ENCODE measurements at places on chromosomes 6 and 20.

GRCh38 chr6:166742981-166743380, 115.9 kb upstream of the RPS6KA2 start:
- DNase-seq, result no peak

- no peak for DNase-seq
These were observed 21.2 kb upstream of the SNRPB2 start for GRCh38 chr20:16708602-16709001.

GRCh38 chr6:90257486-90257738, 39.2 kb downstream of the BACH2 start:
- DNase-seq, result no peak

- no peak for DNase-seq
These were observed 357.2 kb downstream of the CENPW start for GRCh38 chr6:126696921-126697693.

DNA sequence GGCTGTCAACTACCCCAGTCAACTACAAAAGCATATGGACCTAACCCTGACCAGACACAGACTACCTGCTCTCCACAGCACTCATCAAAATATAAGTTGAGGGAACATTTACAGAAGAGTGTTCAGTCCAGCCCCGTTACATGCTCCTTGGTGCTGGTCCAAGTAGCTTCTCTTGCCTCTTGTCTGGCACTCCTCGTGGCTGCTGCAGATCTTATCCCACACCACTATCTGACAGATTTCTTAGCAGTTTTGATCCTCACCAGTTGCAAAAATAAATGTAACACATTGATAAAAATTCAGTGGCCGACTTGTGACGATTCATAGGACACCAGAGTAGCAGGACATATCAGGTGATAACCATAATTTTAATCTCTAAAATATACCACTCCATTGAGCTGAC, 30.6 kb downstream of the FASTKD5 start:
- DNase-seq, result no peak

DNA sequence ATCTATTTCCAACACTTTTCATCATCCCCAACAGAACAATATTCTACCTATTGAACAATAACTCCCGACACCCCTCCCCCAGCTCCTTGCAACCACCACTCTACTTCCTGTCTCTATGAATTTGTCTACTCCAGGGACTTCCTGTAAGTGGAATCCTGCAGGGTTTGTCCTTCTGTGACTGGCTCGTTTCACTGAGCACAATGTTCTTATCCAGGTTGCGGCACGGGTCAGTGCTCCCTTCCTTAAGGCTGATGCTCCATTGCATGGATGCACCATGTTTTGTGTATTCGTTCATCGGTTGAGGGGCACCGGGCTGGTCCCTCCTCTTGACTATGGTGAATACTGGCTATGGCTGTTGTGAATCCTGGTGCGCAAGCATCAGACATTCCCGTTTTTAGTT, 163.2 kb downstream of the TBXT start:
- DNase-seq, result no peak

DNA sequence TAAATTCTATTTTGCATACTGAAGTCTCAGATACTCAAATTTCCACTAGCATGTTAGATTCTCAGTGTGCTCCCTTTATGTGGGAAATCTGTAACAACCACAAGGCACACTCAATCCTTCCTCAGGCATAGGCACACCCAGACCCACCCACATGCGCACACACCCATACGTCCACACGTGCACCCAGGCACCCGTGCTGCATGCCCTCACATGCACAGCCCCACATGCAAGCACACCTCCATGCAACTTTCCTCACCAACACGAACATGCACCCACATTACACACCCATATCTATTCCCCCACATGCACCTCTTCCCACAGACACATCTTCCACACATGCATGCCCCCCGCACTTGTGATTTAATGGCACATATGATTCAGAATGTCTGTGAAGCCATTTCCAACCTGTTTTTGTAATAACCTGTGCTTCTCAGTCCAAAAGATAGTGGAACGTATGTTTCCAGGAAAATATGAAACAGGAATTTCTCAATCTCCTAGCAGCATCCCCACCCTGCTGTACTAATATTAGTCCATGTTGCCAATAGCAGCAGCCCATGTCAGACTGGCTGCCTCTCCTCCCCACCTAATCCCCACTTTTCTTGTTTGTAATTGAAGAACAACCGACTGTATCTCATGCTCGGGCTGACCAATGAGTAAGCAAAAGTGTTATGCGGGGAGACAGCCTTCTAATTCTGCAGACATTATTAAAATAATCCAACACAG, 11.3 kb upstream of the CYP24A1 start:
- no peak for DNase-seq

GRCh38 chr20:23021541-23021940, 13.6 kb upstream of the SSTR4 start:
- no peak for DNase-seq

GRCh38 chr6:48957781-48958180, 505.3 kb downstream of the MMUT start:
- DNase-seq, result no peak

- DNase-seq, result no peak
These were observed 92.6 kb upstream of the SLC22A23 start for GRCh38 chr6:3549314-3549940.

DNA sequence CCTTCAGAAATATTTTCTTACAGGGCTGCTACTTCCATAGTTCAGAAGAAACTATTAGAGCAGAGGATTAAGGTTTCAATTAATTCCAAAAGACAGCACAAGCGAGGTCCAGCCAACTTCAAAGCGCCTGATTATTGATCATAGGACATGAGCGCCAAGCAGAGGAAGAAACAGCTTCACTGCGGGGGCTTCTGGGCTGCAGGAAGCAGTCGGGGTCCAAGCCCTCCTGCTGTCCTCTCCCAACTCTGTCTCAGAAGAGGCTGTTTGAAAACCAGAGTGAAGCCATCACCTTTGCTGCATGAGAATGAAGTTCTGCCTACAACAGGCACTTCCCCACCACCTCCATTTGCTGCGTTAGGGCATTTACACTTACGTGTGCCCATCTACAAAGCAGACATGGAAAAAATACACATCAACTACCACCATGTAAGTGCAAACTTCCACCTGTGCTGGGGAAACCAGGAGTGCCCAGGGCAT, 23.9 kb downstream of the SUMO4 start:
- DNase-seq, result no peak

DNA sequence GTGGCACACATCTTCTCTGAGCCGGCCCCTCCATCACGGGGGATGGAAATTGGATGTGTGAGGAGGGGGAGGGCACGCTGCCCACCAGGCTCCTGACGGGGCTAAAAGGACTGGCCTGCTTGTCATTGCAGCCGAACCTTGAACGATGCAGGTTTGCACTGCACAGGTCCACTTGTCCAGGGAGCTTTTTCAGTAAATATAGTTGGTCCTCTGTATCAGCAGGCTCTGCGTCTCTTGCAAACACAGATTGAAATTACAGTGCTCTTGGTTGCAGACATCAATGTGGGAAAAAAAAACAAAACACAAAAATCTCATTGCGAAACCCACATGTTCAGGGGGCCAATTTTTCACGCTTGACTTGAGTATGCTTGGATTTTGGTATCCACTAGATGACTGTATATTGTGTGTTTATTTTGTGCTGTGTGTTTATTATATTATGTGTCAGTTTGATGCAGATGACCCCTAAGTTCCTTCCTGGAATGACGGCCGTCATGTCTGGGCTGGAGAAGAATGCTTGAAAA, 29.2 kb downstream of the ERMARD start:
- DNase-seq, result no peak

GRCh38 chr20:40335901-40336351, 353.1 kb downstream of the MAFB start:
- no peak for DNase-seq

DNA sequence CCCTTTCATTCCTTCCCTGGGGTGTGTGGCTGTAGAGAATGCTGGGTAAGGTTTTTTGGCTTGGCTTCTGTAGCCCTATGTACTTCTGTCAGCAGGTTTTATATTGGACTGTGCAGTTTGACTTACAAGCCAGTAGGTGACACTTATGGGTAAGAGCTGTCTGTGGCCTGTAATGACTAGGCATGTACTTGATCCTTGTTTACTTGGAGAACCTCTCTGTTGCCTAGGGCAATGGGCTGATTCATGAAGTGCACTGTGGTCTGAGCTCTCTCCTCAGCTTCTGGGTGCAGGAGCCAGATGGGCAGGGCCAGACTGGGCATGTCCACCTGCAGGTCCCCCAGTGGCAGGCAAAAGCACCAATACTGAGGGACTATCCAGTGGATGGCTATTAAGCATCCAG, 544.6 kb downstream of the ADGRB3 start:
- no peak for DNase-seq

DNA sequence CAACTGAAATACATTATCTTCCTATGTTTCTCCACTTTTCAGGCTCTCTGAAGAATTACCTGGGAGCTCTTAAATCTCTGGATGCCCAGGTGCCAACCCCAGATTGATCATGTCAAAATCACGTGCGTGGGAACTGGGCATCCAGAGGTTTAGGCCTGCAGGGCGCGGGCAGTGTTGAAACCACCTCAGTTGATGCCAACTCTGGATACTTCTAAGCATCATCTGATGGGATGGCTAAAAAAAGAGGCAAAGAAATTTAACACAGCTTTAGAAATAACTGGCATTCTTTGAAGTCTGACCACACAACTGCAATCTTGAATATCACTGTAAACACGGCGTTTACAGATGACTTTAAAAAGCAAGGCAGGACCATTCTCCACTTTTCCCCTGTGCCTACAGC, 41.9 kb downstream of the PTGIS start:
- no peak for DNase-seq

DNA sequence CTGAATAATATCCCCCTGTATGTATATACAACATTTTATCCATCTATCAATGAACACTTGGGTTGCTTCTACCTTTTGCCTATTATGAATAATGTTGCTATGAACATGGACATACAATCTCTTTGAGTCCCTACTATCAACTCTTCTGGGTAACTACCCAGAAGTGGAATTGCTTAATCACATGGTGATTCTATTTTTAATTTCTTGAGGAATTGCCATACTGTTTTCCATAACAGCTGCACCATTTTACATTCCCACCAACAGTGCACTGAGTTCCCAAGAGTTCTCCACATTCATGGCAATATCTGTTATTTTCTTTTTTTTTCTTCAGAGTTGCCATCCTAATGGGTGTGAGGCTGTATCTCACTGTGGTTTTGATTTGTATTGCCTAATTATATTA, 88.3 kb downstream of the ZHX3 start:
- DNase-seq, result no peak

- DNase-seq, result no peak
These were observed 882.7 kb upstream of the FLRT3 start for GRCh38 chr20:15220009-15220656.

GRCh38 chr20:8912731-8913130, 156.2 kb upstream of the PLCB4 start:
- no peak for DNase-seq

DNA sequence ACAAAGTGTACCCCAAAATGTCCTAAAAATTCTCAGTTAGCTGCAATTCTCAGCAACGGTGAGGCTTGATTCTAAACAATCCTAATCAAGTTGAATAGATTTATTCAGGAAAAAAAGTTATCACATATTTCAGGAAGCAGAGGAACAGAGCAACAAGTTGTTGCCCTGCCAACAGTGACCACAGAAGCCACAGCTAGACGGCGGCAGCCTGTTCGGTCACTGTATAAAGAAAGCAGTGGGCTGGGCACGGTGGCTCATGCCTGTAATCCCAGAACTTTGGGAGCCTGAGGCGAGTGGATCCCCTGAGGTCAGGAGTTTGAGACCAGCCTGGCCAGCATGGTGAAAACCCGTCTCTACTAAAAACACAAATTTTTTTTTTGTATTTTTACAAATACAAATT, 171.2 kb upstream of the BMP5 start:
- no peak for DNase-seq

DNA sequence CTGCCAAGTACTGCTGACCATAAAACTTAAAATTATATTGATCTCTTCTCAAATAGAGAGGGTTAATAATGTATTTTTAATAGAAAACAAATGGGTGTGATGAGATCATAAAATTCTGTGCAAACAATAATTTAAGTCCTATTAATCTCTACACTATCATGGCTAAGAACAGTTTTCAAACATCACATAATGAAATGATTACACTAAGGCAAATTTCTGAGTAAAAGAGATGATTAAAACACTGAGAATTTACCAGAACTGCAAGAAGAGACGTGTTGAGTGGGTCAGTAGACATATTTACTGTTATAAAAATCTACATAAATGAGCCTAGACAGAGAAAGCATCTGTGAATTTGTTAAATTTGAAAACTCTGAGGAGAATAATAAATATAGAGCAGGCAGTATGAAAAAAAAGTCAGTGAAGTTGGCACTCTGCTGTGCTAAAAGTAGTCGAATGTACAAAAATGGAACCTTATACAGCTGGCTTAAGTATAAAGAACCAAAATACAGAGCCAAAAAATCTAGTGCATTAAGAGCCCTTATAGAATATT, 302.6 kb upstream of the MANEA start:
- no peak for DNase-seq

DNA sequence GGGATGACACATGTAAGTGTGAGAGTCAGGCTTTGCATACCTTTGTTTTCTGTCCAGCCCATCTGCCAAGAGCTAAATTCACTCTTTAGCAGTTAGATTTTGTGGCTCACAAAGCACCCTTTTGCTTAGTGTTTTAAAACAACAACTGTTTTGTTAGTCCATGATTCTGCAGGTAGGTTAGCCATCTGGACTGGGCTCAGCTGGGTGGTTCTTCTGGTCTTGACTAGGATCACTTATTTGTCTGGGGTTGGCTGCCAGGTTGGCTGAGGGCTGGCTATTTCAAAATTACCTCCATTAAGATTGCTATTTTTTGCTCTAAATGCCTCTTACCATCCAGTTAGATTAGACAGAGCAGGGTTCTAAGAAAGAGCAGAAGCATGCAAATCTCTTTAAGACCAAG, 489.3 kb downstream of the BTBD3 start:
- no peak for DNase-seq

DNA sequence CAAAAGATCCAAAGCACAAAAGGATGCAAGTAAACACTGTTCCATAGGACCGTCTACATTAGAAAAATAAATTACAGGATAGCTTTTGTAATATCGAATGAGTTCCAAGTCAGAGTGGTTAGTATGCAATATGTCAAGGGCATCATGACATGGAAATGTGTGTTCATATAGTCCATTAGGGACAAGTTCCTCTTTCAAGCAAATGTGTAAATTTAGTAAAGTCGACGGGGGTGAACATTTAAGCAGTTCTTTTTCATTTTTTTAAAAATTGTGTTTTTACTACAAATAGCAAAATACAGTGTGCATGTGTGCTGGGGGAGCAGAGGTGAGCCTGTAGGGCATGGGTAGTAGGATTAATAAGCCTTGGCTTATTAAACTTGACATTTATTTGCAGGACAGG, 359.0 kb downstream of the ESR1 start:
- no peak for DNase-seq

GRCh38 chr6:170152989-170153388, 137.9 kb downstream of the DLL1 start:
- DNase-seq, result no peak

- no peak for DNase-seq
These were observed 84.7 kb upstream of the FBXL4 start for GRCh38 chr6:99032396-99032795.

GRCh38 chr20:41185013-41185757, 47.8 kb downstream of the PLCG1 start:
- DNase-seq, result peak; percentile 71

- DNase-seq, result no peak
These were observed 79.9 kb downstream of the TOX2 start for GRCh38 chr20:43994486-43995100.

Measured in hippocampal formation (tissue), 2 donors.